B cell (primary cell): ENCODE measurements at places on chromosomes 13 and 19. TPM values are rescaled to one million over a fixed set of nuclear protein-coding genes. Genes with fewer than 3 reads are reported as not detected.

DNA sequence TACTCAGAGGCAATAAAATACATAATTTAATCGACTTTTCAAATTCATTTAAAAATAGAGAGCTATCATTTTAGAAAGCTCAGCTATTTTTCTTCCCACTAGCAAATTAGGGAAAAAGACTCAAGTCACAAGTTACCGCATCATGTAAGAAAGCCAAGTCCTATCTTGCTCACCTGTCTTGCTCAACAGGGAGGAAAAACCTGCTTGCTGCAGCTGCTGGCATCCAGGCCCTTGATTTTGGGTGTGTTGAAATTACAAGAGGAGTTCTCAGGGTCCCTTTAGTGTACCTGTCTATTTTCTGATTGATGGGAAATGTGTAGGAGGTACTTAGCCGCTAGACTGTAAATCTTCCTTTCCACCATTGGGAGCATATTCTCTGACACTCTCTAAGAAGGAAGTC is 22.2 kb downstream of the SLC10A2 start:
- H3K27me3 ChIP-seq = no peaks in the 10 kb centered on the region
- H3K4me3 ChIP-seq = no peak overlapping the region
- H3K36me3 ChIP-seq = no peaks in the 10 kb centered on the region

GRCh38 chr19:29121684-29122083 is 91.3 kb downstream of the UQCRFS1 start:
- H3K4me1 ChIP-seq = no peaks in the 10 kb centered on the region
- H3K4me3 ChIP-seq = no peak overlapping the region
- H3K27ac ChIP-seq = no peak overlapping the region
- DNase-seq = no peak
- H3K36me3 ChIP-seq = no peaks in the 10 kb centered on the region

- no peak overlapping the region for H3K4me3 ChIP-seq
- H3K4me1 ChIP-seq = no peaks in the 10 kb centered on the region
- H3K27me3 ChIP-seq = no peaks in the 10 kb centered on the region
- no peak overlapping the region for H3K27ac ChIP-seq
- H3K36me3 ChIP-seq = no peaks in the 10 kb centered on the region
Observed at GRCh38 chr13:33519561-33520467, 234.3 kb upstream of the STARD13 start.

GRCh38 chr13:91540158-91540736 is 141.8 kb downstream of the GPC5 start:
- H3K4me3 ChIP-seq = no peak overlapping the region
- no peaks in the 10 kb centered on the region for H3K27me3 ChIP-seq
- DNase-seq = no peak
- no peak overlapping the region for H3K27ac ChIP-seq
- no peaks in the 10 kb centered on the region for H3K4me1 ChIP-seq

DNA sequence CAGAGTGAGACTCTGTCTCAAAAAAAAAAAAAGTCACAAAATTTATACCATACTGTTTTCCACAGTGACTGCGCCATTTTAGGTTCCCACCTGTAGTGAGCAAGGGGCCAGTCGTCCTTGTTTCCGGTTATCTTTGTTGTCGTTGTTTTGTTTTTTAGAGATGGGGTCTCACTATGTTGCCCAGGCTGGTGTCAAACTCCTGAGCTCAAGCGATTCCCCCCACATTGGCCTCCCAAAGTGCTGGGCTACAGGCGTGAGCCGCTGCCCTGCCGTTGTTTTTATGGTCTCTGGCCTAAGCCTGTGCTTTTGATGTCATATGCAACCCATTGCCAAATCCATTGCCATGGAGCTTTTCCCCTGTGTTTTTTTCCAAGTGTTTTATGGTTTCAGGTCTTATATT is 3.3 kb downstream of the UPF3A start:
- H3K4me1 ChIP-seq = peaks cover 22% of the 10 kb centered on the region
- no peak overlapping the region for H3K27ac ChIP-seq
- no peak for DNase-seq
- H3K4me3 ChIP-seq = no peak overlapping the region

- H3K36me3 ChIP-seq = no peaks in the 10 kb centered on the region
- H3K4me3 ChIP-seq = no peak overlapping the region
- DNase-seq = no peak
- peaks cover 35% of the 10 kb centered on the region for H3K4me1 ChIP-seq
- H3K27me3 ChIP-seq = no peaks in the 10 kb centered on the region
- H3K27ac ChIP-seq = no peak overlapping the region
Observed at GRCh38 chr19:6602729-6603114, 11.8 kb upstream of the CD70 start.

GRCh38 chr19:49567861-49568441 is 12.4 kb downstream of the NOSIP start:
- H3K4me3 ChIP-seq = no peak overlapping the region
- H3K4me1 ChIP-seq = peaks cover 17% of the 10 kb centered on the region
- H3K27me3 ChIP-seq = no peaks in the 10 kb centered on the region
- H3K27ac ChIP-seq = peak overlapping the region; percentile 60
- peaks cover 7% of the 10 kb centered on the region for H3K36me3 ChIP-seq
- peak; percentile 48 for DNase-seq

DNA sequence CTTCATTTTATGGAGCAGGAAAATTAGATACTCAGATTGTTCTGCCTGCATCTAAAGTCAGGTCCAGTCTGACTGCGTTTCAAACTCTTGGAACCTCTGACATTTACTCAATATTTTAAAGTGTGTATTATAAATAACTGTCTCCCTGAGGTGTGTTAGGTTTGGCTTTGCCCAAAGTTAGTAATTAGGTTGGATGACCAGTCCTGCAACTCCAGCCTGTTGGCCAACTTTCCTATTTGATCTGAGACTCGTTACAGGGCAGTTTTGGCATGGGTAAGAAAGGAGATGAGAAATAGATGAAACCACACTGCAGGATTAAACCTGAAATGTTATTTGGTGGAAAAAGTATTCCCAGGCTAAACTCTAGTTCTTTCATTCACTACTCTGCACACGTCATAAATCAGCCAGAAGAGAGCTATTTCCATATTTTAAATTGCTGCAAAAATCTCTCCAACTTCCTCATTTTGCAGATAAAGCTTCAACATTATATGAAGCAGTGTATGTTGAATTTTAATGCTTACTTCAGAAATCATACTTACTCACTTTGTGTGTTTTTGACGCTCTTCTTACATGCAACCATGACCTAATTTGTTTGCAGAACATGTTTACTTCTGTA is 357.1 kb downstream of the DCT start:
- DNase-seq = no peak
- H3K27ac ChIP-seq = no peak overlapping the region
- H3K4me3 ChIP-seq = no peak overlapping the region
- H3K4me1 ChIP-seq = no peaks in the 10 kb centered on the region

- no peaks in the 10 kb centered on the region for H3K36me3 ChIP-seq
- no peak overlapping the region for H3K4me3 ChIP-seq
- H3K4me1 ChIP-seq = peaks cover 33% of the 10 kb centered on the region
Observed at GRCh38 chr13:33109271-33109697, 93.1 kb downstream of the KL start.

DNA sequence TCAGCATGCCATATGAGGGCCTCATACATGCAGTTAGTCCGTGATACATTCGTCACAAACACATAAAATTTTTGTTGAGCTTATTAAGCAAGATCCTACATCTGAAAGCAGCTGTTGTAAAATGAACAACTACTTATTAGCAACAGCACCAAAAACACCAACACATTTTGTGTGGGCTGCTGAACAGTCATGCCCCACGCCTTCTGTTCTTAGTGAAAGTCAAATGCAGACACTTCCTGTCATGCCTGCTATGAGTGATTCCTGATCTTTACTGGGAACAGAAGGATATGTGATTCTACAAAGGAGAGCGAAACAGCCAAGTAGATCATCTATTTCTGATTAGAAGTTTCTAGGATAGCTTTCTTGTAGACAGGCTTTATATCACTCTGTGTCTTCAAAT is 4.2 kb upstream of the B3GLCT start:
- H3K27me3 ChIP-seq = no peaks in the 10 kb centered on the region
- no peaks in the 10 kb centered on the region for H3K36me3 ChIP-seq
- H3K4me1 ChIP-seq = peaks cover 3% of the 10 kb centered on the region
- no peak overlapping the region for H3K27ac ChIP-seq
- H3K4me3 ChIP-seq = no peak overlapping the region
- no peak for DNase-seq

DNA sequence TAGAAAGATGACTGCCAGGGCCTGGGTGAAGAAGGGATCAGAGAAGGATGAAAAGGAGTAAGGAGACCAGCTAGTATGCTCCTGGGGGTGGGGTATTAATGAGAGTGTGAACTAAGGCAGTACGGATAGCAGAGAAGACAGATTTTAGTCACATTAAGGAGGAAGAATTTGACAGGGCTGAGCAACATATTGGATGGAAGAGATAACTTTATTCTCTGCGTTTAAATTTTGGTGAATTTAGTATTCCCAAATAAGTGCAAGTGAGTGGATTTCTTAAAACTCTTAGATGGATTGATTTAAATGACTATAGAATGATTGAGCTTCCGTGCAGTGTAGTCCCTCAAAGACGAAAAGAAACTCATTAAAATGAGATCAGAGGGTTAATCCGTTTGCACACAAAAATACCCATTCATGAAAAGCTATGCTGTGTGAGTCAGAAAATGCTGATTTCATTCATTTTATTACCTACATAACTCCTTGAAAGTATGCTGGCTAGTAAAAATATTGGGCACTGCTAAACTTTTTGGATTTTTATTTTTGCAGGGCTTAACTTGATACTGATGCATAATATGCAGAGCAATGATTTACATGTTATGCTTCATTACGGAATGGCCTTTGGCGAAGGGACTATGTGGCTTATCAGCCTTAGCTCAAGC is 54.1 kb downstream of the WDFY2 start:
- H3K27ac ChIP-seq = no peak overlapping the region
- no peak overlapping the region for H3K4me3 ChIP-seq
- no peaks in the 10 kb centered on the region for H3K27me3 ChIP-seq
- H3K36me3 ChIP-seq = no peaks in the 10 kb centered on the region

CD70 gene
- total RNA-seq = 48.5 and 49.1 TPM in 2 replicates

SIAH3 gene
- not detected in 2 replicates for total RNA-seq

FUT3 gene
- not detected in 2 replicates for total RNA-seq
